Dorsolateral prefrontal cortex (tissue), 122 donors: ENCODE measurements at places on chromosomes 16 and 17.

DNA sequence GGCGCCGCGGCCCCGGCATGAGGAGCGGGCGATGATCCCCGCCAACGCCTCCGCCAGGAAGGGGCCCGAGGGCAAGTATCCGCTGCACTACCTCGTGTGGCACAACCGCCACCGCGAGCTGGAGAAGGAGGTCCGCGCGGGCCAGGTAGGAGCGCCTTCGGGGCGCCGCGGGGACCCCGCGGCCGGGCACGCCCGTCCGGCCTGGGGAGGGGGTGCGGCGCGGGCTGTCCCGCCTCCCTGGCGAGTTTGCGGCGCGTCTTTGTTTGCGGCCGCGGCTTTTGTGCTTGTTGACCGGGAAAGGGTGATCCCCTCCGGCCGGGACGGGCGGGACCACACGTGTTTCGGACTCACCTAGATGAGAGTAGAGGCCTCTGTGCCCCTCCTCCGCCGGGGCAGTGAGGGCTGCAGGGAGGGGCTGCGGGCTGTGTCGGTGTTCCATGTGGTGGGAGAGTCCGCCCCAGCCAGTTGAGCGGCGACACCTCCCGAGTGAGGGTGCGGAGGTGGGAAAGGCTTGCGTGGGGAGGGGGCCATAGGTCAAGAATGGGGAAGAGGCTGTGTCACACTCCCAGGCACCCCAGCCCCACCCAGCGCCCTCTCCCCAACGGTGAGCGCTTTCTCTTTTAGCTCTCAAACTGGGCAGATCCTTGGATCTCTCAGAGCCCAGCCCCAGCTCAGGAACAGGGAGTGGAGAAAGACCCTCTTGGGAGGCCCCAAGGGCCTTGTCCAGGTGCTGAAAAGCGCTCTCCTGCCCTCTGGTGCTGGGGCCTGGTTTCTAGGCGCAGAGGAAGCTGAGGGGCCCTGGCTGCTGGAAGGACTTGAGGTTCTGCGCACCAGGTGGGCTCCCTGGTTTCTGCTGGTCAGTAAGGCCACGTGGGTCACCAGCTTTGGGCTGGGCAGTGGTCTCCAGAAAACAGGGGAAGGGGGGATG lies 923 bp downstream of the ANKRD13B start:
- DNase-seq, result no peak

DNA sequence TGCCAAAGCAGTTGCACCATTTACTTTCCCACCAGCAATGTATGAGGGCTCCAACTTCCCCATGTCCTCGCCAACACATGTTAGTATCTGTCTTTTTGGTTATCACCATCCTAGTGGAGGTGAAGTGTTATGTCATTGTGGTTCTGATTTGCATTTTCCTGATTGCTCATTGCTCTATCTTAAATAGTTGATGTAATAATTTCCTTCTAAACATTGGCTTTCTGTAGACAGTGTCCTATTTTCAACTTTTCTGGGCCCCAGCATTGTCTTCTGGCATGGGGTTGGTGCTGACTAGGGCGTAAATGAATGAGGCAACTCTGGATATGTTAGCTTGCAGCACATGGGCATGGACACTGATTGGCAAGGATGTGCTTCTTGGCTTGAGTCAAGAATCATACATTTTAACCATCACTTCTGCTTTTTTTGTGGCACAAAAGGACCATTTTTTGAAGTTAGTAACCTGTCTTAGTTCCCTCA lies 25.1 kb downstream of the PLCG2 start:
- DNase-seq, result no peak

DNA sequence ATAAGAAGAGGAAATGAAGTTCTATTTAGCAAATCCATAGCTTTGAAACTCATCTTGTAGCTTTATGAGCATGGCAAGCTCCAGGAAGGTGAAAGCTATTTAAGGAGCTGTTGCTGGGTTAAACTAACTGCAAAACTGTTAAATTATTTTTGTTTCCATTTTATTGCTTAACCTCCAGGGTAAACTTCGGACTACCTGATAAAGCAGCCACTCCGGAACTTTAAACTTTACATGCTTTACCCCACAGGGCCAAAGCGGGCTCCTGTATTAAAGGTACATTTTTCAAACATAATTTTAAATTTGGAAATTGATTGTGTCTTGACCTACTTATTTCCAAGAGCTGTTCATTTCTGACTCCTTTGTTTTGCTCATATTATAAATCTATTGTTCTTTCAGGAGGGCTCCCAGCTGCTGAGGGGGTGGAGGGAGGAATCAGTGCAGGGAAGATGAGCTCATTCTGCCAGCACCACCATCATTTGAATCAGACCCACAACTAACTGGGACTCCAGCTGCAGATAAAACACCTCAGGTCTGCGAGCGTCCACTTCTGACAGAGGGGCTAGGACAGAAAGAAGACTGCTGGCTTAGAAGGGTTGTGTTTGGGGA lies 157.9 kb downstream of the IRX3 start:
- DNase-seq, result no peak

GRCh38 chr17:18259621-18260331 lies 686 bp upstream of the MIEF2 start:
- DNase-seq, result no peak

DNA sequence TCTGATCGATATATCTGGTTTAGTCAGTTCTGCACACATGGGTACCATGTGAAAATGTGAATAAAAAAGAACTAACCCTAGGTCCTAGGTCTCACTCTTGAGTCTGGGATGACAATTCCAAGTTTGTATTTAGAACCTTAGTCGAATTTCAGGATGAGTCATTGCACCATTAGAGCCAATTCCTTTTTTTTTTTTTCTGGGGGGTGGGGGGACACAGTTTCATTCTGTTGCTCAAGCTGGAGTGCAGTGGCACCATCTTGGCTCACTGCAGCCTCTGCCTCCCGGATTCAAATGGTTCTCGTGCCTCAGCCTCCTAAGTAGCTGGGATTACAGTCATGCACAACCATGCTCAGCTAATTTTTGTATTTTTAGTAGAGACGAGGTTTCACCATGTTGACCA lies 41.6 kb downstream of the SPAG9 start:
- DNase-seq, result no peak

DNA sequence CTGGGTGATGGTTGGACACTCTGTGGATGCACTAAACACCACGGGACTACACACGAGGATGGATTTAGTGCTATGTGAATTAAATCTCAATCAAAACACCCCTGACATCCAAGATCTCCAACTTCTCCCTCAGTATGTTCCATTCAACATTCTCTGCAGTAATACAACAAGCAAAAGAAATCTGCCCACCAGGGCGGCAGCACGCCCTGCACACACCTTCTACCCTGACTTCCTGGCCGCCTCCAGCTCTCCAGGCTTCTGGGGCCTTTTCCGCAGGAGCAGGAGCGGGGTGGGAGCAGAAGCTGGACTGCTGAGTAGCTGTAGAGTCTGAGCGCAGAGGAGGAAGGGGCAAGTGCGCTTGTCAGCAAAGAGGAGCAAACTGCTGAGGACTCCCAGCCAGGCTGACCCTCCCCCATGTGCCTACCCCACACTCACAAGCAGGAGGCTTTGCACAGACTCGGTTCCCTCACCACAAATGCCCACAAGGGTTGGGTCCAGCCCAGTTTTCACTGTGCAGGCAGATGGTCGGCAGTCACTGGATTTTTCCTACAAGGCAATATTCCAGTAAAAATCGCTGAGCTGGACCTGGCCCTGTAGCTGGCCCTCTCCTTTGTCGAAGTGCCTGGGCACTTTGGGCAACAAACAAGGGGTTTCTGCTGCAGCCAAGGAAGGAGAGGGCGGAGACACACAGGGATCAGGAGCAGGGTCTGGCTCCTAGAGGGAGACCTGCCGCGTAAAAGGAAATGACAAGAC lies 22.8 kb downstream of the ZDHHC7 start:
- DNase-seq, result no peak

DNA sequence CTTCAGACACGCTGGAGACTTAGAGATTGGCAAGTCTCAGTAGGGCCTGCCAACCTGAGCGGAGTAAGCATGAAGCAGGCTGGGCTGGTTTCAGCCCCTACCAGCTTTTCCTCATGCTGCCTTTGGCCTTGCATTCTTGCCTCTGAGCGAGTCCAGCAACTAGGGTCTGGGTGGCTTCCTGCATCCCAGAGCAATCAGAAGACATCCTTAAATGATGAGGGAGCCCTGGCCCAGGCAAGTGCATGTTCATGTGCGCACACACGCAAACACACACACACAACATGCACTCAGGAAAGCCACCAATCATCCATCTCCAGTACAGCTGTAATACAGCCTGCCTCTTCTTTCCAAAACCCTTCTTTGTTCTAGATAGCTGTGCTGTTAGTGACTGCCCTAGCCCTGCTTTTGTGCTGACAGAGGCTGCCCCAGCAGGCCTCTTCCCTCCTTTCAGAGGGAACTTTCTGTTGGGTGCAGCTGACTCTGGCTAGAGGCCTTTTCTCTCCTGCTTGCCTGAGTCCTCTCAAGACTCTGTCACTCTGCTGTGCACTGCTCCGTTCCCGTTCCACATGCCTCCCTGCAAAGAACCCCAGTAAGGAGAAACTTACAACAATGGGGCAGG lies 30.7 kb upstream of the TBX2 start:
- no peak for DNase-seq

GRCh38 chr16:86243123-86243473 lies 267.2 kb upstream of the FOXF1 start:
- DNase-seq, result no peak

- DNase-seq, result no peak
Measured at GRCh38 chr17:77420804-77421629, 280.2 kb downstream of the SEC14L1 start.

- no peak for DNase-seq
Measured at GRCh38 chr16:14015033-14015432, 56.1 kb upstream of the MRTFB start.

DNA sequence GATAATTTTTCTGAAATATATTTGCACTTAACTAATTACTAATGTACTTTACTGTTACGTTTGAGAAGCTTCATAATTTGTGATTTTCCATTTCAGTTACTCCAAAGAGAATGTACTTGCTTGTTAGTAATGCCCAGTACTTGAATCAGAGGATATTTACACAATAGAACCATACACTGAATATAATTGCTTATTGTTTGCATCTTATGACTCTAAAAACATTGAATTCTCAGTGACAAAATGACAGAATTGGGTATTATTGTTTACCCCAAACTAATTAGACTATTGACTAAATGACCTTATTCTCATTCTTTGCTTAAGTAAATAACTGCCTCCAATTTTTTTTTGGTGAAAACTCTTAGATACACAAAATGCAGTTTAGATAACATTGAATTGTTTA lies 8.9 kb downstream of the CCP110 start:
- DNase-seq, result no peak
